ENCODE measurements at places on chromosomes 1 and 21.

GRCh38 chr1:212182579-212182978 lies 102.6 kb upstream of the PPP2R5A start:
- DNase-seq = no peak

- no peak for DNase-seq
Measured at GRCh38 chr1:9307303-9307702, 14.6 kb downstream of the SPSB1 start.

GRCh38 chr1:37486680-37487618 lies 12.6 kb downstream of the ZC3H12A start:
- peak; percentile 61 for DNase-seq

GRCh38 chr1:171220081-171220420 lies 28.2 kb upstream of the FMO1 start:
- no peak for DNase-seq

- no peak for DNase-seq
Measured at GRCh38 chr1:115829023-115829674, 11.8 kb downstream of the NHLH2 start.

DNA sequence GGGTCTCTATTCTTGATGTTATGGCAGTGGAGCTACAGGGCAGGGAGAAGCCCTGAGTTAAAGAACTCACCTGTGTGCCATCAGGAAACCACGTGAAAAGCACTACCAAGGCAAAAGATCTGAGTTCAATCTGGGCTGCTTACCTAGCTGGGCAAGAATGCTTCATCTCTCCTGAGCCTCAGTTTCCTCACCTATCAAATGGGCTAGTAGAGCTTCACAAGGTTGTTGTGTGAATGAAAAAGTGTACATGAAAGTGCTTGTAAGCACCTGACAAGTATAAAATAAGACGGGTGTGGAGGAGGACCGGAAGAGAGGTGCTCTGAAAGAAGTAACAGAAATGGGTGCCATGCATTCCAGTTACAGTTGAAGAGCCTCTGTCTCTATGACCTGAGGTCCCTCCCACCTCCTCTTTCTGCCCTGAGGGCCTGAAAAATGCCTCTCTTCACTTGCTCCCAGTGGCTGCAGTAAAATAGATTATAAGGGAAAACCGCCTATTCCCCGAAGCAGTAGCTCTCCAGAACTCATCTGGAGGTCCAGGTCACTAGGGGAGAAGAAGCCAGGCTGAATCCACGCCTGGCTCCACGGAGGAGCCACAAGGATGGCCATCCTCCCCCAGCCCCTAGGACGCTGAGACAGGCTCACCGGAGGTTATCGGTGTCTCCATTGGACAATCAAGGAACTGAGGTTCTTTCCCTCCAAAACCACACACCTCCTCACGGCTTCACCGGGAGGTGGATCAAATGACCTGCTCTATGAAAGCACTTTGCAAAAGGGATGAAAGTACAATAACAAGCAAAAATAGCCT lies 1.4 kb downstream of the GPR161 start:
- DNase-seq = no peak

- no peak for DNase-seq
Measured at GRCh38 chr1:93810316-93810715, 68.7 kb downstream of the DNTTIP2 start.

GRCh38 chr1:181430015-181430885 lies 53.1 kb upstream of the CACNA1E start:
- no peak for DNase-seq

DNA sequence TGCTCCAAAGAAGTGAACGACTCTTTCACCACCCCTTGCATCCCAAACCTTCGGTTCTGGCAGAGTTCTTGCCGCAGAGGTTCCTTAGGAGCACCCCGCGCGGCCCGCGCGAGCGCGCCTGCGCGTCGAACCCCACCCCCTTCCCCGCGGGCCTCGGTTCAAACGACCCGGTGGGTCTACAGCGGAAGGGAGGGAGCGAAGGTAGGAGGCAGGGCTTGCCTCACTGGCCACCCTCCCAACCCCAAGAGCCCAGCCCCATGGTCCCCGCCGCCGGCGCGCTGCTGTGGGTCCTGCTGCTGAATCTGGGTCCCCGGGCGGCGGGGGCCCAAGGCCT lies at the start of gene C1orf56:
Gene C1orf56 (plus strand): TSS at position 161 of the 334 bp plus-strand sequence. CDS start 97 bp downstream, at position 258.
- peak; percentile 68 for DNase-seq

DNA sequence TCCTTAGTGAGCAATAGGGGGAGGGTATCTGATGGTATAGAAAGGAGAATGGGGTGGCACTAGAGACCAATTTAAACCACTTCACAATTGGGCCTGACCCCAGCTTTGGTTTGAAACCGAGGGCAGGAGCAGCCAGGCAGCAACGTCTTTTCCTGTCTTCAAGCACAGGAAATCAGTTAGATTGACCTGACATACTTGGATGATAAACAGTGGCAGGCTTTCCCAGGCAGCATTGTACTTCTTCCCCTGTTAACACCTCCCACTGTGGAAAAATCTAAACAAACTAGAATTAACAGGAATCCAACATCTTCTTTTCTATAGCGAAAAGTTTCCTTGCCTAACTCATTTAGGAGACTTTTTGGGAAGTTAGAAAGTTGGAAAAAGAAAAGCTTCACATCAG lies 40.6 kb downstream of the SELL start:
- DNase-seq = no peak

GRCh38 chr1:40808444-40808843 lies 24.9 kb downstream of the KCNQ4 start:
- DNase-seq = no peak

DNA sequence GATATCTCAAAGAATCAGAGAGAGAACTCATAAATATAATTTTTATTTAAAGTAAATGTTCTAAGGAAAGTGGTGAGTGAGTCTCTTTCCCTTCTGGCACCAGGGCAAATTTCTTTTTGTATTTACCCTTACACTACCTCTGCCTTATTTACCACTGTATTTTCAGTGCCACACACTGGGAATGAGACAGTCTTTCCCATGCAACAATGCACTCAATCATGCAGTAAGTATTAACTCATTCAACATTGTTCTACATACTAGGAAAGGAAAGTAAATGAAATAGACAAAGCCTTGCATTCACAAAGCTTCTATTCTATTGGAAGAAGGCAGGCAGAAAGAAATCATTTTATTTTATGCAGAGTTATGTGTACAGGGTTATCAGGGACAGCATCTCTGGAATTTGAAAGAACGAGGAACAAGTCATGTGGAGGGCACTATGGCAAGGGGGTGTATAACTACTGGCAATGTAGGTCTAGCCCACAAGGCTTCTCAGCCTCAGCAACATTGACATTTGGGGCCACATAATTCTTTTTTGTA lies 129.8 kb upstream of the PRDX6 start:
- no peak for DNase-seq

DNA sequence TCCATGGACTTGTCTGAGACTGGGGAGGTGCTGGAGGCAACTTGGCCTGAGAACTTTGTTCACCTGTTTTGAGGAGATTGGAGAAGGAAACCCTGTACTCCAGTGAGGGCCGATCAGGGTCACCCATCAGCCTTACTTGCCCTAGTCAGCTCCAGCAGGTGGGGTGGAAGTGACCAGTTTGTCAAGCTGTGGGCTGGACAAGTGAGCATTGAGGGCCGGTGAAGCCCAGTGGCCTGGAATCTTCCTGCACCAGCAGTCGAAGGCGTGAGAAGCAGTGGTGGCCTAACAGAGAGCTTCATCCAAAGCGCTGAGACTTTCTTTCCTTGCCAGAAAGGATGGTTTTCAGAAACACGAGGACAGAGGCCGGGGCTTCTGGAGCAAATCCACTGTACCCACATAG lies 9.6 kb downstream of the SLC37A1 start:
- no peak for DNase-seq

- peak; percentile 23 for DNase-seq
Measured at GRCh38 chr21:34582506-34583150, 32.3 kb downstream of the RCAN1 start.

- no peak for DNase-seq
Measured at GRCh38 chr1:93779540-93780165, 98.0 kb upstream of the BCAR3 start.

GRCh38 chr1:53395671-53396215 lies 63.5 kb upstream of the DMRTB1 start:
- no peak for DNase-seq

GRCh38 chr1:8283058-8283884 lies 34.6 kb upstream of the SLC45A1 start:
- peak; percentile 64 for DNase-seq

DNA sequence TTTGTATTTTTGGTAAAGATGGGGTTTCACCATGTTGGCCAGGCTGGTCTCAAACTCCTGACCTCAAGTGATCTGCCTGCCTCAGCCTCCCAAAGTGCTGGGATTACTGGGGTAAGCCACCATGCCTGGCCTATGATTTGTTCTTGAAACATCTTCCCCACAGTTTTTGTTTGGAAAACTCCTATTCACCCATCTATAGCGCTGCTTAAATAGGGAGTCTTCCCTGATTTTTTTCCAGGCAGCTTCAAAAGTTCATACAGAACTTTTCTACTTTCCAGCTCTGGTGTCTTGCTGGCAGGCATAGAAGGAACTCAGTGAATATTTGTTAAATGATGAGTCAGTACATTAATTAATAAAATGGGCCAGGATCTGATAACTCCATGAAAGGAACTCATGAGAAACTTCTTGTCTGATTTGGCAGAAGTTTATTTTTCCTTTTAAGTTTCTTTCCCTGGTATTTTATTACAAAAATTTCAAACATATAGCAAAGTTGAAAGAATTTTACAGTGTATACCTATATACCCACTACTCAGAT lies 33.0 kb upstream of the TTC22 start:
- DNase-seq = no peak

DNA sequence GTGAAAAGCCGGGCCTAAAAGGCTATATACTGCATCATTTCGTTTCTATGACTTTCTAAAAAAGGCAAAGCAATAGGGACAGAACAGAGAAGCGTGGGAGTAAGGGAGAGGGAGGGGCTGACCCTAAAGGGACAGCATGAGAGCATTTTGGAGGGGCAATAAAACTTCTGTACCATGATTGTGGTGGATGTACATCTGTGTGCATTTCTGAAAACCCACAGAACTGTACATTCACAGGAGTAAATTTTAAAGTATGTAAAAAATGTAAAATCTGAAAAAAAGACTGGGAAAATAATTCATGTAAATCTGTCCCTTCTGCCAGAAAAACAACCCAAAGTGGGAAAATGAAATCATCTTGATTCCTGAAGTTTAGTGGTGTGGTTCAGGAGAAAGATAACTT lies 235.4 kb downstream of the CENPF start:
- no peak for DNase-seq

GRCh38 chr1:240093120-240093961 lies 1.7 kb downstream of the FMN2 start:
- DNase-seq = no peak

- DNase-seq = no peak
Measured at GRCh38 chr1:95876276-95876675, 642.3 kb downstream of the RWDD3 start.

- DNase-seq = peak; percentile 53
Measured at GRCh38 chr1:112803906-112804762, 89.0 kb upstream of the PPM1J start.

GRCh38 chr21:27240839-27241238 lies 274.0 kb upstream of the ADAMTS5 start:
- DNase-seq = no peak

GRCh38 chr1:86231076-86231475 lies 74.5 kb upstream of the COL24A1 start:
- DNase-seq = no peak

GRCh38 chr21:38173276-38174035 lies 83.3 kb upstream of the KCNJ15 start:
- DNase-seq = no peak

- DNase-seq = no peak
Measured at GRCh38 chr1:212125654-212126053, 90.1 kb downstream of the DTL start.

DNA sequence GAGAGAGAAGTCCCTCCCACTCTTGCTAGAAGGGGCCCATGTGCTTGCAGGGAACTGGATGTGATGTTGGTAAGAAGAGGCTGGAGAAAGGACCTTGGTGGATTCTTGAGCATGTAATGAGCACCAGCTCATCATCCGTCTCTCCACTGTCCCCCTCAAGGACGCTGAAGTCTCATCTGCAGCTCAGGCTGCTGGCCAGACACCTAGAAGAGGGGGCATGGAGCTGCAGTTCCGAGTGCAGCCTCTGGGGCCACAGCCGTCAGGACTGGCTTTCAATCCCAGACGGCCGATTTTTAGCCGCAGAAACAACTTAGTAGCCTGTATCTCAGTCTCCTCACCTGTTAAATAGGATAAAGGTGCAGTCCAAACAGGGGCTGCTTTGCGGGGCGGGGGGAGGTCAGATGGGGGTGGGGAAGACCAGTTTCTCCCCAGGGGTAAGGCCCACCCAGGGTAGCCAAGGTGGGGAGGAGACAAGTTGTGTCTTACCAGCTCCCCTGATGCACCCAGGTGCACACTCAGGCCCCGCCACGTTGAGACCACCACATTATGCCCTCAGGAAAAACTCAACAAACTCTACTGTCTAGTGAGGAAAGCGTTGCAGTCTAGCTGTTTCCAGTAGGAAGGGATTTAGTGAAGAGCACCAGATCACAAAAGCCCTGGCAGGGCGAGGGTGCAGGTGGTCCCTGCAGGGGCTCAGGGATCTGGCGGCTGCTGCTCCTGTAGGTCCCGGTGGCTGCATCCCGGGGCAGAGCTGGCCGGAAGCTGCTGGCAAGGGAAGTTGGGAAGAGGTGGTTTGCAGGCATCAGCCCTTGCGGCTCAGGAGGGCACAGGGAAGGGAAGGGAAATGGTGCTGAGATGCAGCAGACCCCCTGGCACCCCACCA lies 29.5 kb downstream of the LDLRAP1 start:
- DNase-seq = peak; percentile 32

DNA sequence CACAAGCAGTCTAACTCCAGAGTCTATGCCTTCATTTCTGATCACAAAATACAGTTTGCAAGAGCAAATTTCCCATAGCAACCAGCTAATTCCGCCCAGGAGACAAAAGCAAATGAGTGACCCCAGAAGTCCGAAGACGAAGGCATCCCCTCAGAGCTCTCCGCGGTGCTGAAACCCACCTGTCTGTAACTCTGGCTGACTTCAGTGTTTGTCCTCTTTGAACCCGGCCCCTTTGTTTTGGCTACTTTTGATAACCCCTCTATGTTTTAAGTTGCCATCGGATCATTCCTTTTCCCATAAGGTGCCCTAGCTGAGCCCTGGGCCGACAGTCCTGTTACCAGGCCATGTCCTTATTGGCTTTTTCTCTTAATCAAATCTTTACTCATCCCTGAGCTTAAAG lies 515.8 kb downstream of the PTPRU start:
- no peak for DNase-seq

GRCh38 chr1:108646648-108647269 lies 14.1 kb downstream of the HENMT1 start:
- DNase-seq = no peak

- no peak for DNase-seq
Measured at GRCh38 chr21:45075596-45076244, 1.3 kb downstream of the ADARB1 start.

- DNase-seq = no peak
Measured at GRCh38 chr1:171919891-171920887, 78.9 kb downstream of the DNM3 start.

Measured in GM18507 (cell line).